ENCODE measurements at places on chromosomes 1 and 21.

DNA sequence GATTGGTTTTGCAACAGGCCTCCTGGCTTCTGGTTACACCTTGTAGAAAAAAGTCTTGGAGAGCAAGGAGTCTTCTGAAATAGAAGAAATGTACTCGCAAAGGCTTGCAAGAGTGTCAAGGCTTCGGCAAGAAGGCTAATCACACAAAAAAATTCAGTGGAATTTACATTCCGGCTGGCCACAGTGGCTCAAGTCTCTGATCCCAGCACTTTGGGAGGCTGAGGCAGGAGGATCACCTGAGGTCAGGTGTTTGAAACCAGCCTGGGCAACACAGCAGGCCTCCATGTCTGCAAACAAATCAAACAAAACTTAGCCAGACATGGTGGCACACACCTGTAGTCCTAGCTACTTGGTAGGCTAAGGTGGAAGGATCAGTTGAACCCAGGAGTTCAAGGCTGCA is 7.7 kb upstream of the DOP1B start:
- no peak for DNase-seq

DNA sequence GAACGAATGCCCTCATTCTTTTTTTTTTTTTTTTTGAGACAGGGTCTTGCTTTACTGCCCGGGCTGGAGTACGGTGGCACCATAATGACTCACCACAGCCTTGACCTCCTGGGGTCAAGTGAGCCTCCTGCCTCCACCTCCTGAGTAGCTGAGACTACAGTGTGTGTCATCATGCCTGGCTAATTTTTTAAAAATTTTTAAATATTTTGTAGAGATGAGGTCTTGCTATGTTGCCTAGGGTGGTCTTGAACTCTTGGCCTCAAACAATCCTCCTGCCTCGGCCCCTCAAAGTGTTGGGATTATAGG is 69.4 kb downstream of the ALG14 start:
- no peak for DNase-seq

DNA sequence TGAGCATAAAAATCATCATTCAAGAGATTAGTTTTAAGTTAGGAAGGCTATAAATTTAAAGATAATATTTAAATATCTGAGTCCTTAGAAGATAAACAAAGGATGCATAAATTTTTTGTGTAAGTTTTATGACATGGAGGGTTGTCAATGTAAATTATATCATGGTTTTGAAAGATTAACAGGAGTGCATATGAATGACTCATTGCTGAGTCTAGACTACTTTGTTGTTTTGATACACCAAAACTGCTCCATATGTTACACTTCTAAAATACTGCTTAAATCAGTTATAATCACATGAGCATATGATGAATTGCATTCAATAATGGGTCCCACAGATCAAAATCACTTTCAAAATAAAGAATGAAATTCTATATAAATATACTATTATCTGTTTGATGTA is 312.5 kb downstream of the KCNT2 start:
- DNase-seq: no peak

- DNase-seq: no peak
These were observed 51.2 kb downstream of the MRPL39 start for GRCh38 chr21:25556091-25556490.

DNA sequence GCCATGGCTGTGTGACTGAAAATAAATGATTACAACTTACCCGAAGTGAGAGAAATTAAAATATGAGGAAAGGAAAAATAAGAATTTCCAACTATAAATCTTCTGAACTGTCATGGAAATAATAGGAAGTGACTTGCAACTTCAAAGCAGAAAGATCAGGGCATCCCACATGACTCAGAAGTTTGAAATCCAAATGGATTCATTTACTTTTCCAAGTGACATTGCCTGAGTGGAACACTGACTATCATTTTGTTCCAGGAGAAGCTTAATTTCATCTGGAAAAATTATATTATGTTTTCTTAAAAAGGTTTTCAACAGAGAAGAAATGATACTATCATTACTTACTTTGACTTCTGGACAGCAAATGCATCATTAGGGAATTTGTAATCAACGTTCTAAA is 110.8 kb downstream of the GREM2 start:
- no peak for DNase-seq

DNA sequence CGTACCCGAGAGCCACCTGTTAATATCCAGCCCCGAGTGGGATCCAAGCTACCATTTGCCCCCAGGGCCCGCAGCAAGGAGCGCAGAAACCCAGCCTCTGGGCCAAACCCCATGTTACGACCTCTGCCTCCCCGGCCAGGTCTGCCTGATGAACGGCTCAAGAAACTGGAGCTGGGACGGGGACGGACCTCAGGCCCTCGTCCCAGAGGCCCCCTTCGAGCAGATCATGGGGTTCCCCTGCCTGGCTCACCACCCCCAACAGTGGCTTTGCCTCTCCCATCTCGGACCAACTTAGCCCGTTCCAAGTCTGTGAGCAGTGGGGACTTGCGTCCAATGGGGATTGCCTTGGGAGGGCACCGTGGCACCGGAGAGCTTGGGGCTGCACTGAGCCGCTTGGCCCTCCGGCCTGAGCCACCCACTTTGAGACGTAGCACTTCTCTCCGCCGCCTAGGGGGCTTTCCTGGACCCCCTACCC is 1.4 kb downstream of the USP21 start:
- DNase-seq: no peak

DNA sequence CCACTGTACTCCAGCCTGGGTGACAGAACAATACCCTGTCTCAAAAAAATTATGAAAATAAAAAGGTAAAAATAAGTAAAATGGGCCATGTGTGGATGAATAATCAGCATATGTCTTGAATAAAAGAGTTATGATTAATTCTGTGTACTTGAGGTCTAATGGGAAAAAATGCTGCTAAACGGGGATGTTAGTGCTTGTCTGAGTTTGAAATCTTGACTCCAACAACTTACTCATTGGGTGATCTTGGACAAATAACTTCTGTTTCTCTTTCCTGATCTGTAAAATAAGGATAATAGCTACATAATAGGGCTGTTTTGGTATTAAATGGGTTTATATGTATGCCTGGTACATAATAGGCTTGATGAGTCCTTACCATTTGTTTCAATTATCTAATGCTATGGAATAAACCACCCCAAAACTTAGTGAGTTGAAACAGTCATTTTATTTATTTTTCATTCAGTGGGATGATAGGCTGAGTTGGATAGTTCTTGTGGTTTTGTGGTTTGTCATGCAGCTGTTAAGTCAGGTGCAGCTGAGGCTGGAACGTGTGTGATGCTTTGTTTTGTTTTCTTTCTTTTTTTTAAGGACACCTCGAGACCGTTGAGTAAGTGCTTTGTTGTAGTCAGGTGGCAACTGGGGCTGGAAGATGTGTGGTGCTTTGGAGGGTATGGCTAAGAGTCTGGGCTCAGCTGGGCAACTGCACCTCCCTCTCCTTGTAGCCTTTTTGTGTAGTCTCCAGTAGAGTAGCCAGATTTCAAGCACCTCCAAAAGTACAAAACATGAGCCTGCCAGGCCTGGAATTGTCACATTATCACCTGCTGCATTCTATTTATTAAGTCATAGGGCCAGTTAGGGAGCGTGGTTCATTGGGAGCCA is 4.9 kb downstream of the MDM4 start:
- peak; percentile 26 for DNase-seq

GRCh38 chr1:84000954-84001495 is 2.1 kb upstream of the TTLL7 start:
- no peak for DNase-seq

- no peak for DNase-seq
These were observed 33.9 kb upstream of the PUM1 start for GRCh38 chr1:31099293-31100032.

DNA sequence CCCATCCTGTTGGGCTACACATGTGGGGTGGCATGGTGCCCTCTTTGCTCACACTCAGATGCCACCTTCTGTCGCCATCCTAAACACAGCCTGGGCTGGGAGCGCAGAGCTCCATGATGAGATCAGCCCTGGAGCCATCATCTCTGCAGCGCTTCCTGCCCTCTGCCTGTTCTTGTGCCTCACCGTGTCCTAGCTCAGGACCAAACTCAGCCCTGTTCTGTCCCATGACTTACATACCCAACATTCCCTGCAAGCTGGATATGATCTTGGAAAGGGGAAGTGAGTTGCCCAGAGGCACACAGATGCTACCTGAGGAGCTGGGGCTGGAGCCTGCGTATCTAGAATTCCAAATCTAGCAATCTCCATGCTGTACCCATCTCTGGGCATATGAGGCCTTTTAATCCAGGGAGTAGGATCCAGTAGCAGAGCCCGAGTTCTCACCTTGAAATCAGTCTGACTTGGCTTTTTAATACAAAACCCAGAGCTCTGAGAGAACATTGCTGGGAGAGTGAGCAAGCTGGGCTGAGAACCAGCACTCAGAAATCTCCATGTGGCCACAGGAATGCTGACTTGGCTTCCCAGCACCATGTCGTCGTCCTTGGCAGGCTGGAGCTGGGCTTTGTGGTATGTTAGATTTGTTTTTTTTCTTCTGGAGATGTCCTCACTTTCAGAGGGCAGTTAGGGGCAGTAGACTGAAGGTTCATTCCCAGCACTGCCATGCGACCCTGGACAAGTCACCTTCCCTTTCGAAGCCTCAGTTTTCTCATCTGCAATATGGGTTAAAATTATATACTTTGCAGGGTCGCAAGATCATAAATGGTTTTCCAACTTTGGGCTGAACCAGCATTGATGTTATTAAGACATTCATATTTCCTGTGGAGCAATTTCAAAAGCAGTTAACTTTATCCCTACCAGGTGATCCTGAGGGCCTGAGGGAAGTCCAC is 2.6 kb downstream of the ALPL start:
- no peak for DNase-seq

DNA sequence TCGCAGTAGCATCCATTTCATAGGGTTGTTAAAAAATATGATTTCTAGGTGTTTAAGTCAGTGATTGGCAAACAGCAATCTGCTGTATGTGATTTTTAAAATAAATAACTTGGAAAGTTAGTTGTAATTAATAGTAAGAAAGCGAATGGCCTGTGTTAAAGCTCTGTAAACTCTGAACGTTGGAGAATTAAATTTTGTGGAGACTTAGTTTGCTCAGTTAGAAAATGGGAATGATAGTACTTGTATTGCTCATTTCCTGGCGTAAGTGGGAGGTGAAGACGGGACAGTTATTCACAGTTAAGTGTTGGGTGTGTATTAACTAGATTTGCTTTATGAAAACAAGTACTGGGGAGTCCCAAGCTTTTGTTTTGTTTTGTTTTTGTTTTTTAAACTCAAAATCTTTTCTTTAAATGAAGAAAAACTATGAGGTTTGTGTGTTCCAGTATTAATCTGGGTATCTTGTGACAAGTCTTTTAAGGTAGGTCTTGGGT is 995 bp downstream of the CACYBP start:
- no peak for DNase-seq

- no peak for DNase-seq
These were observed 6.6 kb upstream of the FOXE3 start for GRCh38 chr1:47409311-47410067.

GRCh38 chr1:177476676-177477075 is 305.9 kb downstream of the BRINP2 start:
- no peak for DNase-seq

DNA sequence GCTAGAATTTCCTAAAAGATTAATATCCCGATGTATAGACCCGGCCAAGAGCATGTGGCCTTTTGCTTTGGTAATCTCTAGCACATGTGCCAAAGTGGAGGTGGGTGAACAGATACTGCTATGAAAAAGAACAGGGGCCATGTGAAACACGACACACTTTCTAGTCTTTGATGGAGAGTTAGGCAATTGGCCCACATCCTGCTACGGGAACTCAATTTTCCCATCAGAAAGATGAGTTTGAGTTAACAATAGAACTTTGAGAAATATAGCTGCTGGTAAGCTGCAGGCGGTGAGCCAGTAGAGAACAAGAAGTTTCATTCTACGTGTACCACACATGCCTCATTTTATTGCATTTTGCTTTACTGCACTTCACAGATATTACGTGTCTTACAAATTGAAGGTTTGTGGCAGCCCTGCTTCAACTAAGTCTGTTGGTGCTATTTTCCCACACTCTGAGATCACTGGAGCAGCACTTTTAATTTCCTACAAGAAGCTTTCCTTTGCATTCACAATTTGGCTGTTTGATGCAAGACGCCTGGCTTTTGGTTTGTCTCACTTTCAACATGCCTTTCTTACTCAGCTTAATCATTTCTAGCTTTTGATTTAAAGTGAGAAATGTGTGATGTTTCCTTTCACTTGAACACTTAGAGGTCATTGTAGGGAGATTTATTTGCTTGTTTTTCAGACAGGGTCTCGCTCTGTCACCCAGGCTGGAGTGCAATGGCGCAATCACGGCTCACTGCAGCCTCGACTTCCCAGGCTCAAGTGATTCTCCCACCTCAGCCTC is 46.3 kb downstream of the HTR6 start:
- DNase-seq: no peak

- DNase-seq: no peak
These were observed 413.3 kb upstream of the ZRANB2 start for GRCh38 chr1:71494163-71494562.

- DNase-seq: no peak
These were observed 9.3 kb downstream of the MTARC2 start for GRCh38 chr1:220757441-220757840.

GRCh38 chr1:230982696-230983095 is 3.8 kb downstream of the ARV1 start:
- DNase-seq: no peak

GRCh38 chr1:159938211-159938852 is 7.1 kb downstream of the IGSF9 start:
- no peak for DNase-seq

DNA sequence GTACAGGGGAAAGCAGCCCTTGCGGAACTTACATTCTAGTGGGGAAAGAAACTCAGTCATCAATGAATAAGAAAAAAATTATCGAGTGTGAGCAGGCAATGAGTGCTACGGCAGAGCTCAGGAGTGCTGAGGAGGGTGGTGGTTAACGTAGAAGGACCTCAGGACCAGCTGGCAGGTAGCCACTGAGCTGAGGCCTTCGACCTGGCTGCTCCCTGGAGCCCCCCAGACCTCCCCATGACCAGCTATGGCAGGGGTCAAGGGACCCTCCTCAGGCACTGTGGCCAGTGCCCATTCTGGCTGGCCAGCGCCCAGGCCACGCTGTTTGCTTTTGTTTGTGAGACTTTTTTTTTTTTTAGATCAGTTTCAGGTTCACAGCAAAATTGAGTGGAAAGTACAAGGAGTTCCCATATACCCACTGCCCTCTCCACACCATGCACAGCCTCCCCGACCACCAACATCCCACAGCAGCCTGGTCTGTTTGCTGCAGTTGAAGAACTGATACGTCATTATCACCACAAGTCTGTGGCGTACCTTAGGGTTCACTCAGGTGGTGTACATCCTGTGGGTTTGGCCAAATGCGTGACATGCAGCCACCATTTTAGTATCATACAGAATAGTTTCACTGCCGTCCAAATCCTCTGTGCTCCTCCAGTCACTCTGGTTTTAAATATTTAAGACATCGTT is 11.8 kb upstream of the TTC22 start:
- DNase-seq: no peak

DNA sequence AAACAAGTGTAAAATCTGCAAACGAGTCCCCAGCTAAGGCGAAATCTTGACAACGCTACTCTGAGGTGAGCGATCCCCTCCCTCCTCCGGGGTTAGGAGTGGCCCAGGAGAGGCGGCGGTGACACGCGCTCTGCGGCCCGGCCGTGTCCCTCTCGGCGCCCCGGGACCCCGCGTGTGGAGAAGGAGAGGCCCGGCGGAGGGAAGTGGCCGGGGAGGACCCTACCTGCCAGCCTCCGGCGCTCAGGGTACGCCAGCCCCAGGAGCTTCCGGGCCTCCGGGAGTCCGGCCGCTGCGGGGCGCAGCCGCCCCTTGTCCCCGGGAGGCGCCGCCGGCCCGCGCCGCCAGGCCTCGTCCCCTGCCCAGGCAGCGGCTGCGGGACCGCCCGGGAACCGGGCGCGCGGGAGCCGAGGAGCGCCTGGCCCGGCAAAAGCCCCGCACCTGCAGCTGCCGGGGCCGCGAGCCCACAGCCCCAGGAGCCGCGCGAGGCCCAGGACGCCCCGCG is 543 bp downstream of the ABCB10 start:
- DNase-seq: peak; percentile 31
